ENCODE measurements at places on chromosomes 16 and 17. TPM values are rescaled to one million over a fixed set of nuclear protein-coding genes. Genes with fewer than 3 reads are reported as not detected.

Gene MAPK8IP3
- 17.0 TPM for total RNA-seq

Gene HS3ST3A1
- 7.5 TPM for total RNA-seq

Gene ELMO3
- total RNA-seq = 0.28 TPM

Gene METTL26
- 40.8 TPM for total RNA-seq

Gene GDPD3
- under 0.01 TPM for total RNA-seq

Gene EVI2B
- under 0.01 TPM for total RNA-seq

Gene CEP112
- total RNA-seq = 3.6 TPM

Gene ERAL1
- total RNA-seq = 34.1 TPM

Gene KCNAB3
- 0.36 TPM for total RNA-seq

Gene SLX1B
- 8.3 TPM for total RNA-seq

Gene CRHR1
- not detected for total RNA-seq

Gene PROCA1
- total RNA-seq = 0.36 TPM

Gene MT1M
- not detected for total RNA-seq

Gene PIK3R5
- total RNA-seq = not detected

Gene LGALS9B
- not detected for total RNA-seq

Gene MT4
- total RNA-seq = not detected

Gene KIF22
- 40.8 TPM for total RNA-seq

Gene MRM1
- total RNA-seq = 2.2 TPM

Gene DLG4
- total RNA-seq = 8.1 TPM

Gene KRTAP4-6
- not detected for total RNA-seq

Gene LCAT
- total RNA-seq = 1.7 TPM

Gene SSTR5
- total RNA-seq = not detected

Gene TMEM94
- 8.4 TPM for total RNA-seq

Gene RDM1
- total RNA-seq = not detected

Gene MYH3
- total RNA-seq = 0.54 TPM

Gene DBF4B
- 3.6 TPM for total RNA-seq

Gene ASGR2
- not detected for total RNA-seq

Gene CCDC200
- not detected for total RNA-seq

Gene ATAD5
- 2.8 TPM for total RNA-seq

Gene ST6GALNAC2
- not detected for total RNA-seq

Gene KRTAP1-1
- 0.83 TPM for total RNA-seq

Gene ALOX15B
- not detected for total RNA-seq

Gene KRTAP3-2
- not detected for total RNA-seq

Gene HS3ST2
- total RNA-seq = not detected

Gene HYDIN
- 0.18 TPM for total RNA-seq

Gene OTOP2
- total RNA-seq = not detected

Gene FSCN2
- total RNA-seq = 0.28 TPM

Gene HSD17B2
- 0.18 TPM for total RNA-seq

Gene ADAD2
- not detected for total RNA-seq

Gene TRIM16
- 52.5 TPM for total RNA-seq

Gene KCNJ12
- under 0.01 TPM for total RNA-seq

Gene IL4R
- 8.3 TPM for total RNA-seq

Gene CDH1
- total RNA-seq = not detected

Gene DBNDD1
- total RNA-seq = 3.1 TPM

Gene LRRC75A
- 0.56 TPM for total RNA-seq

Gene PRKCB
- total RNA-seq = not detected

Gene KRT23
- total RNA-seq = 0.36 TPM

Gene KRT20
- total RNA-seq = not detected

Gene KRTAP17-1
- not detected for total RNA-seq

Gene CLEC19A
- not detected for total RNA-seq

Gene MYH10
- total RNA-seq = 102 TPM

Gene CHST5
- not detected for total RNA-seq

Gene KRTAP2-4
- not detected for total RNA-seq

Gene CCL7
- 0.28 TPM for total RNA-seq

Gene EMP2
- total RNA-seq = 17.8 TPM

Gene YBX2
- not detected for total RNA-seq

Gene OR1F1
- total RNA-seq = not detected

All from IMR-90 (cell line).